ENCODE measurements at places on chromosomes 16 and 17.

DNA sequence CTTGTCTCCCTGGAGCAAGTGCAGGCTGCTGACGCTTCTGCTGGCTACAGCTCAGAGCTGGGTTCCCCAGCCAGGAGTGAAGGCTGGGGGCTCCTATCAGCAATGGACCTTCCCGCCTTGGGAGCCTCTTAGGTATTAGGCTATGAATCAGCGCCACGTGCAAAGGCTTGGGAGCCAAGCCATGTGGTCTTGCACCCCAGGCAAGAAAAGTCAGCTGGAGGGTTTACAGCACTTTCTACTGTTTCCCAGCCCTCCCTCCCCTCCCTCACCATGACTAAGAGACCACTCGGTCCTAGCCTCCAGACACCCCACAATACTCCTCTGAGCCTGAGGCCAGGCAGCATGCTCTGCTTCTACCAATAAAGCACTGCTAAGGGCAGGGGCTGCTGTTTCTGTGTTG, 12.3 kb downstream of the EPX start:
- no peak for DNase-seq

- no peak for DNase-seq
These were observed 26.8 kb downstream of the MEAK7 start for GRCh38 chr16:84477661-84478060.

DNA sequence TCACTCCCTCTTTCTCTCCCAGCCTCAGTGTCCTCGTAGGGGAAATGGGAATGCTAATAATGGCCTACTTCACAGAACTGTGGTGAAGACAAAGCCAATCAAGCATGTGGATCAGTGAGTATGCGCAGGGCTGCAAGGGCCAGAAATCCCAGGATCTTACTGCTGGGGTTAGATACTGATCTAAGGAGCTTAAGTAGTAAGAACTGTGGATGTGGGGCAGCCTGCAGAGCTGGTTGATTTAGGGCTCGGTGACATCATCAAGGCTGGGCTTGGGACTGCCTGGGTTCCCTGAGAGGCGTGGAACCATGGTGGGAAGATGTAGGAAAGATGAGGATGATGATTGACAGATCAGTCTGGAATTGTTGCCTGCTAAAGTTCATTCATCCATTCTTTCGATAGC, 25.6 kb downstream of the GOSR2 start:
- DNase-seq, result no peak

DNA sequence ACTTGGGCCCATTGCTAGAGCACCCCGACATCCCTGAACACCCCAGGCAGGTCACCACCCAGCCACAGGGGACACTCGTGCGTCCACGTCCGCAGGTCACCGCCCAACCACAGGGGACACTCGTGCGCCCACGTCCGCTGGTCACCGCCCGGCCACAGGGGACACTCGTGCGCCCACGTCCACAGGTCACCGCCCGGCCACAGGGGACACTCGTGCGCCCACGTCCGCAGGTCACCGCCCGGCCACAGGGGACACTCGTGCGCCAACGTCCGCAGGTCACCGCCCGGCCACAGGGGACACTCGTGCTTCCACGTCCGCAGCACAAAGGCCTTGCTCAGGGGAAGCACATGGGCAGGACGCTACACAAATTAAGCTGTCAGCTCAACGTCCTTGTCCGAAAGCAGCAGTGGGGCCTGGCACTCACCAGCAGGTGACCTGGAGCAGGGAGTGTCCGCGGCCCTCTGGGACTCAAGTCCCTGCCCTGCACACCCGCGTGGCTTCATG, 17.7 kb downstream of the GALNS start:
- DNase-seq, result no peak

GRCh38 chr17:2157675-2158395, 102.9 kb downstream of the HIC1 start:
- peak; percentile 86 for DNase-seq

GRCh38 chr17:19013806-19014627, 9.5 kb upstream of the FAM83G start:
- no peak for DNase-seq

- peak; percentile 88 for DNase-seq
These were observed 22.5 kb upstream of the SLC35B1 start for GRCh38 chr17:49730078-49730784.

GRCh38 chr17:41835800-41836549, at the start of gene NT5C3B:
NT5C3B (minus strand) TSS chr17:41836232; CDS start chr17:41836193, 39 bp downstream.
- no peak for DNase-seq

DNA sequence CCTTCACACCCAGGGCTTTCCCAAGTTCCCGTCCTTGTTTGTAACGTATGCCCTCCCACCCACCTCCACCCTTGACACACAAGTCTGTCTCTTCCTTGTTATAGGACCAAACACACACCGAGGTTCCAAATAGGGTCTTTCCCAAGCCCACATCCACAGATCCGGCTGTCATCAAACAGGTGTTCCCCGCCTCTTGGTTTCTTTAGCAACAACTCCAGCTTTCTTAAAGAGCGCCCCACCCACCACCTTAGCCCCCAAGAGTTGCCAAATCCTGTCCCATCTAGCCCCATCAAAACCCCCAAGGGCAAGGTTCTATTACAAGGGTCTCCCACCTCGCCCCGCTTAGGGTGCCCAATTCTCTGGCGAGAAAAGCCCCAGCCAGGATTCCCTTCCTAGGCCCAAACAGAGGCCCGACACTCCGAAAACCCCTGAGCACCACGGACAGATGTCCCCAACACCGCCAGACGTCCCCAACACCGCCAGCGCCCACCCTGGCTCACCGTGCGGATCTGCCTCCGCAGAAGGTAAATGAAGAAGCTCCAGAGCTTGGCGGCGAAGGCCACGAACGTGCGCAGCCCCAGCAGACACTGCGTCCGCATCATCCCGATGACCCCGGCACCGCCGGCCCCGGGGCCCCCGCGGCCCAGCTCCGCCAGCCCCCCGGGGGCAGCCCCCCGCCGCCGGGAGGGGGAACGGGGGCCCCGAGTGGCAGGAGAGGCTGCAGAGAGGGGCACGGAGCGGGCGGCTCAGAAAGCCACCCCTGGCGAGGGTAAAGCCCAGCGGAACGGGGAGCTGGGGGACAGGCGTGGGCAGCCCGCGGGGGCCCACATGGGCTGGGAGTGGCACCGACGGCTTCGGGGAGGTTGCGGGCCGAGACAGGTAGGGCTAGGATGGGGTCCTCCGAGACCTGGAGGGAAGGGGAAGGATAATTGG, 573 bp downstream of the CTDNEP1 start:
- no peak for DNase-seq

- DNase-seq, result no peak
These were observed 26.3 kb upstream of the FZD2 start for GRCh38 chr17:44530896-44531418.
